Temporal lobe (tissue), 4 donors: ENCODE measurements at places on chromosomes 1 and 21. TPM values are rescaled to one million over a fixed set of nuclear protein-coding genes. Genes with fewer than 3 reads are reported as not detected.

The FAM167B gene
- 0.74 TPM for total RNA-seq

The LIN28A gene
- total RNA-seq, result not detected

The RGS16 gene
- 2.2 TPM for total RNA-seq

The INKA2 gene
- total RNA-seq, result 2.7 TPM

The MTARC2 gene
- total RNA-seq, result 7.6 TPM
